ENCODE measurements at places on chromosomes 13 and 19.
A peak's percentile ranks its signal among the peaks of the same experiment; 100 is the strongest.

DNA sequence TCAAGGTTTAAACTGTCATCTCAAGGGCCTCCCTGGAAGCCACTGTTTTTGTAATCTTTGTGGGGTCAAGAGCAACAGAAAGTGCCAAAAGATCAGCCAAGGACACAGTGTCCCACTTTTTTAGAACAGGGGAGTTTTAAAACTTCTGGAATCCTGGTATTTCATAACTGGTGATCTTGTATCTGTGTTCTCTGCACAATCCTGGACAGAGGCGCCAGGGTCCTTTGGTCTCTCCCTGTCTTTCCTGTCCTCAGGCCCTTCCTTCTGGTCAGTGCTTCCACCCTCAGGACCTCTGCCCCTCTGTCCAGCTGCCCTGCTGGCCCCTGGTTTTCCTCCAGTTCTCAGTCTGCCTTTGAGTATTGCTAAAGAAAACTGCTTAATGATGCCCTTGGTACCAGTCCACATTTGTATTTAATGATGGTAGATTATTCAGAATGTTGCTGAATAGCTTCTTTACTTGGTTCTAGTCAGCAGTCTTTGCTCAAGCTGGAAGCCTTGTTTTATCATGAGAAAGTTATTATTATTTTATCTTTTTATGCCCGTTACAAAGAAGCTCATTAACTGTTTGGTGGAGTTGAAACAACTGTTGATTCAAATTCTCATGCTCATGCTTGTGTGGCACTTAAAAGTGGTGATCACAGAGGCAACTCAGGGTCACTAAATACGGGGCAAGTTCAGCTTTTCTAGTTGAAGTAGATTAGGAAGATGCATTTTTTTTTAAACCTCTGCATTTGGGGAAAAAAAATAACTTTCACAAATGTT lies 47.5 kb downstream of the WASF3 start:
- no peak for DNase-seq

DNA sequence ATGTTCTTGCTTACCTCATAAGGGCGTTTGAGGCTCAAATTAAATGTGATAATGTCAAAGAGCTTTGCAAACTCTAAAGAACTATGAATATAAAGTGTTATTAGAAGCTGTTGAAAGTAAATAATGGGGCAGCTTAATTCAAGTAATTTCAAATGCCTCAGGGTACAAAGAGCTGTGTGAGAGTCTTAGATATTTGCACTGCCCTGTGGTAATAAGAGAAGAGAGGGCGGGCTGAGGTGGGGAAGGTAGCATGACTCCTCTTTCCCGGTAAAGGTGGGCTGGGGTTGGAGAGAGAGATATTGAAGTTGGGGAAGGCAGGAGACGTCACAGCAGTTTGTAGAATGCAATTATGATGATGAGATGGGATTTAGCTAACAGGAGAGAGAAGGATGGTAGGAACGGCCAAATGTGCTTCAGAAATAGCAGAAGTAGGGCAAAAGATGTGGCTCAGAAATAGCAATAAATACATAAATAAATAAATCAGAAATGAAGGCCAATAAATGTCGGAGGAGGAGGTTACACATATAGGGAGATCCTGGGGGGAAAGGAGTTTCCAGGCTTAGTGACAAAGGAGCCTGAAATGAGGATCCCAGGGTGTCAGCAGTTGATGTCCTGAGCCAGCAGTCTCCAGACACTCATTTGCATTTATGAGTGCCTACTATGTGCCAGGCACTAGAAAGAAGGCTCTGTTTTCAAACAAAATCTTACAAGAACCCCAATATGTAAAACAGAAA lies 35.7 kb upstream of the RCBTB2 start:
- DNase-seq: no peak

- peak; percentile 73 for DNase-seq
Measured at GRCh38 chr19:6459262-6460098, at the start of gene SLC25A23. SLC25A23 (minus strand) TSS chr19:6459792; CDS start chr19:6459628, 164 bp downstream.

GRCh38 chr13:110330491-110331011 lies 23.5 kb downstream of the COL4A2 start:
- DNase-seq: no peak

DNA sequence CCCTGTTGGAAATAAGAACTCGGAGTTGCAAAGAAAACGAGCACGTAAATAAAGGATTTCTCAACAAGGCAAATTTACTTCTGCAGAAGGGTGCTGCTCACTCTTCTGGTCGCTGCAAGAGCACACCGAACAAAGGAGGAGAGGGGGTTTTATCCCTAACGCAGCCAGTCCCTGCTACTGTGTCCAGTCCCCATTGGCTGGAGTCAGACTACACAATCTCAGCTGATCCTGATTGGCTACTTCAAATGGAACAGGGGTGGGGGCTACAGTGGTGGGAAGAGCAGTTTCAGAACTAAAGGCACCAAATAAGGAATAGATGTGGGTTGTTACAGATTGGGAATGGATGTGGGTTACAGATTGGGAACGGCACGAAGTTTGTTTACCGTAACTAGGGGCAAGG lies 63.9 kb upstream of the MCF2L start:
- no peak for DNase-seq

- DNase-seq: no peak
Measured at GRCh38 chr19:36577271-36577996, 4.3 kb upstream of the ZNF529 start.

DNA sequence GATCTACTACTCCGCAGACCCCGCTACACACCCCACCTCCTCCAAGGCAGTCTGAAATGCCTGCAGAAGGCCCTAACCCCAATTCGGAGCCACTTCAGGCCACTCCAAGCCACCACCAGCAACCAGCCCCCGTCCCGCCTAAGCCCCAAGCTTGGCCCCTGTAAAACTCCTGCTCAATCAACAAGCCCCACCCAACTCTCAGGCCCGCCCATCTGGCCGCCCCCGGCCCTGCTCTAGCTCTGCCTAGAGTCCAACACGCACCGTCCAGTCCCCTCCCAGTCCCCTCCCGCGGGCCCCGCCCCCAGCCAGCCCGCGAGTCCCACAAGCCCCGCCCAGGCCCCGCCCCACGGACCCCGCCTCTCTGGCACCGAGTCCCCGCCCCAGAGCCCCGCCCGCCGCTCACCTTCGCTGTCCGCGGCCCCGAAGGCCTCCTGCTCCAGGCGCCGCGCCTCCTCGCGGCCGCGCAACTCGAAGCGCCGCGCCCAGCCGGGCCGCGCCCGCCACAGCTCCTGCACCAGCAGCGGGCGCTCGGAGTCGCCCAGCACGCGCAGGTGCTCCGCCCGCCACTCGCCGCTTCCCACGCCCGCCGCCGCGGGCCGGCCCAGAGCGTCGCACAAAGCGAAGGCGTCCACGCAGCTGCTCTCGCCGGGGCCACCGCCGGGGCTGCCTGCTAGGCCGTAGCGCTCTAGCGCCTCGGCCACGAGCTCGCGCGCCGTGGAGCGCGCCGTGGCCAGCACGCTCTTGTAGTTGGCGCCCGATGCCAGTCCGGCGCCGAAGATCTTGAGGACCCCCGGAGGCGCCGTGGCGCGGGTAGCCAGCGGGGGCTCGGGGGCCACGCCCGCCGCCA lies 1.6 kb downstream of the RASIP1 start:
- DNase-seq: peak; percentile 76

DNA sequence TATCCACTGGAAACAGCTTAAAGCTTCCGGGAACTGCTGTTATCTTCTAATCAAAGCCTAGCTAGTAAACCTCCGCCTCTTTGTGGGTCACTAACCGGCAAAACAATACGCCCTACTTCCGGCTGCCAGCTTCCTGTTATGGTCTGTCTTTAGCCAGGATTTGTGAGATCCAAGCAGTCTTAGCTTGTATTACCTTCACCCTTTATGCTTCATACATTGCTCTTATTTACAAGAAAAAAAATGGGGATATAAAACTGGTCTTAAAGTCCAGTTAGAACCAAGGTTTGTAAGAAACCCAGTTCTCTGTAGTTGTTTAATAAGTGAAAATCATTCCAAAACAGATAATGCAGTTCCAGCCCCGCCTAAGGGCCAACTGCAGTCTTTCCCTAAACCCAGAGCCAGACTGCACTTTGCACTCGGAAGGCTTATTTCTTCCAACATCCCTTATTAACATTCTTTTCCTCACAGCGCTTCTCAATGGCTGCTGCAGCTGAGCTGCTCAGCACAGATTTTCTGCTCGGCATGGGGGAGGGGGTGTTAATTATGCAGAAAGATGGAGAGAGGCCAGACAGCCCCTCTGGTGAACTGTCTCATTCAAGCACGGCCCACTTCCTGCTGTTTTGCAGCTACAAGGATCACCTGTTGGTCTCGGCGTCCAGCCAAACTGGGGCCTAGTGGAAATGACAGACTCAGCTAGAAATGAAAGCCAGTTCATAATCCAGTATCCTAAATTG lies 368.4 kb downstream of the KLF12 start:
- peak; percentile 99 for DNase-seq

- peak; percentile 79 for DNase-seq
Measured at GRCh38 chr13:31846182-31846938, 107.0 kb downstream of the RXFP2 start.

- no peak for DNase-seq
Measured at GRCh38 chr13:47158593-47158992, 261.7 kb upstream of the HTR2A start.

- no peak for DNase-seq
Measured at GRCh38 chr13:53513226-53513625, 484.6 kb downstream of the OLFM4 start.

DNA sequence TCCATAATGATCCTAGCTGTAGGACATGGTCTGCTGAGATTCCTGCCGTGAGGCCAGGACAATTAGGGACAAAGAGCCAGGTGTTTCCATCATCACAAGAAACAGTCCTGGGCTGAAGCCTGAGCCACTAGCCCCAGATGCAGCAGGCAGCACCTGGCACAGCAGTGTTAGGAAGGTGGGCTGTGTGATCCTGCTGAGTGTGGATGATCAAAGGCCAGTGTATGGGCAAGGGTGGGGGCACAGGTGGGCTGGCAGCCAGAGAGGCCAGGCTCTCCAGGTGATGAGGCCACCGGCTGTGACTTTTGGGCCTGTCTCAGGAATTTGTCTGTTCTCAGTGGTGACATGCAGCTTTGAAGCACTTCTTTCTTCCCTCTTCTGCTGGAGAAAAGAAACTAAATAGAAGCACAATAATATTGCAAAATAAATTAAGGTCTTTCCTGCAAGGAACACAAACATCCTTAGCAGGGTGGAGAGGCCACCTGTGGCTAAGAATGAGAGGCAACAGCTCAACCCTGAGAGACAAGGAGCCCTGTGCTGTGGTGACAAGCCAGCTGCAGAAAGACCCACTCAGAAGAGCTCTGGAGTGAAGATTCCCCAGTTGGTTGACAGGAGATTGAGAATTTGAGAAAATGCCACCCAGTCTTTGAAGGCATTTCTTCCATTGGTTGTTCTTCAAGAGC lies 127.6 kb downstream of the KATNAL1 start:
- DNase-seq: no peak

GRCh38 chr19:20051841-20052768 lies 12.8 kb upstream of the ZNF682 start:
- DNase-seq: peak; percentile 95

DNA sequence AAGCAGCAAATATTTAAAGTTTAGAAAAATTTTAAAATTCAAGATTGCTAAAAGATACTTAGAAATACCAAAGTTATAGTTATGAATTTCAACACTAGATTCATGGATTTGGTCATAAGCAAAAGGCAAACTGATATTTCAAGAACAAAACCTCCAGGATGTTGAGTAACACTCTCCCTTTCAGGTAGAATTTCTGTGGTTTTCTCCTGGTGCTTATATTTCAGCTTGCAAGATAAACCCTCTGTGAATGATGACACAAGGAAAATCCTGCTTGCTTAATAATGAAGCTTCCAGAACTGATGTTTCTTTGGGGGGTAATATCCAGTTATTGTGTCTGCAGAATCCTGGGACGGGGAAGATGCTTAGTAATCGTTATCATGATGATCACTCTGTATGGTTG lies 320.3 kb upstream of the EDNRB start:
- no peak for DNase-seq

GRCh38 chr19:38045554-38046253 lies 138.7 kb downstream of the SIPA1L3 start:
- no peak for DNase-seq

DNA sequence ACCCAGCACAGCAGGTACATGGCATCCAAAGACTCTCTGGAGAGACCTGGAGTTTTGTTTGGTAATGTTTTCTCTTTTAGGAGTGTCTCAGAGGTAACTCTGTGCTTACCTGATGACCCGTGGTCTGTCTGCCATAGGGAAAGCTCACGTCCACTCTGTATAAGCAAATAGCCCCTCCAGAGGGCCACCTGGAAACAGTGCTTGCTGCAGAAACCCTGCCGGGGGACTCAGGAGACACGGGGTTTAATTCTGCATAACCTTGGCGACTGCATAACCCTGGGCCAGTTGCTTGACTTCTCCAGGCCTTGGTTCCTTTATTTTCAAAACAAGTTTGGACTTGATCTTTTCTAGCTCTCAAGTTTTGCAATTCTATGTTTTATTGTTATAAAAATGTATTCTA lies 187.2 kb upstream of the SOX1 start:
- DNase-seq: no peak

DNA sequence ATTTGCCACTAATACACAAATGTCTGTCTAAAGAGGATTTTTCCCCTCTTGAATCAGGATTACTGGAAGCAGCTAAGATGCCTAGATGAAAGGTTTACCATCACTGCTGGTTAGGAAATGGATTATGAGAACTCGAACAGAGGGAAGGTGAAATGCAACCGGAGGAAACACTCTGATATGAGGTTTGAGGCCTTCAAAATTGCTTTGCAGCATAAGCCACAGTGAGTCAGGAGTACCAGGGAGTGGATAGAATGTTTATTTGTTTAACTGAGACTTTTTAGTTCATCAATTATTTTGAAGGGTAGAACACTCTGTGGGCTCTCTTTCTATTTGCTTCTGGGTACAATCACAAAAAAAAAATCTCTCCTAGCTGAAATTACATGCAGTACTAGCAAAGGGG lies 18.1 kb downstream of the CDADC1 start:
- no peak for DNase-seq

- DNase-seq: no peak
Measured at GRCh38 chr13:23086968-23087623, 93.7 kb upstream of the SGCG start.

DNA sequence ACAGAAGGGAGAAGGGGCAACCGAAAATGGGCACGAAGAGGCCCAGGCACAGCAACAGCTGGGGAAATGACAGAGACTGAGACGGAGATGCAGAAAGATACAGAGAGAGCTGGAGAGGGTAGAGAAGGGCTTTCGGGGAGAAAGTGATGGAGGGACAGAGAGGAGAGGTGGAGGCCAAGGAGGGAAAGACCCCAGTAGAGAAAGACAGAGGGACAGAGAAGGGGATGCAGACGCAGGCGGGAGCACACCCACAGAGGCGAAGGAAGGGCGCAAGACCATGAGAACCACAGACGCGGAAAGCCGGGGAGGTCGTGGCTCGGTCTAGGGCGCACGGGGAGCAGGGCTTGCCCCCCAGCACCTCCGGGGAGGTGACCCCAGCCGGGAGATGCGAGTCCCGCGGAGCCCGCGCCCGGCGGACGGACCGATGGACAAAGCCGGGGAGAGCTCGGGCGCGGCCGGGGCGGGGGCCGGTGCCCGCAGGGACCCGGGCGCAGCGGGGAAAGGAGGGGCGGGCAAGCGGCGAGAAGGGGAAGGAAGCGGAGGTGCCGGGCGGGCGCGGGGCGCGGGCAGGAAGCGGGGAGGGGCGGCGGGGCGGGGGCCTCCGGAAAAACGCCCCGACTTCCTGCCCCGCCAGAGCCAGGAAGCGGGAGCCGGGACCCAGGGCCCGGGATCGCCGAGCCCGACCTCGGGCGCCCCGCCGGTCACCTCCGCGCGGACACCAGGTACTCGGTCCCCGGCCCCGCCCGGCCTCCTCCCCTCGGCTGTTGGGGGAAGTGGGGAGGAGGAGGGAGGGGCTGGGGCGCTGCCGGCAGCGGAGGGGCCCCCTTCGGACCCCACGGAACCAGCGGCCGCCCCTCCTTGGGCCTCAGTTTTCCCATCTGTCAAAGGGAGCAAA lies at the start of gene ARHGEF1:
Gene ARHGEF1 (plus strand): TSS at position 617 of the 895 bp plus-strand sequence. CDS start 4,899 bp downstream, outside the sequence.
- no peak for DNase-seq
